Mesothelial cell of epicardium (in vitro differentiated cells): ENCODE measurements at places on chromosomes 3 and 15. TPM values are rescaled to one million over a fixed set of nuclear protein-coding genes. Genes with fewer than 3 reads are reported as not detected.
A peak's percentile ranks its signal among the peaks of the same experiment; 100 is the strongest.

DNA sequence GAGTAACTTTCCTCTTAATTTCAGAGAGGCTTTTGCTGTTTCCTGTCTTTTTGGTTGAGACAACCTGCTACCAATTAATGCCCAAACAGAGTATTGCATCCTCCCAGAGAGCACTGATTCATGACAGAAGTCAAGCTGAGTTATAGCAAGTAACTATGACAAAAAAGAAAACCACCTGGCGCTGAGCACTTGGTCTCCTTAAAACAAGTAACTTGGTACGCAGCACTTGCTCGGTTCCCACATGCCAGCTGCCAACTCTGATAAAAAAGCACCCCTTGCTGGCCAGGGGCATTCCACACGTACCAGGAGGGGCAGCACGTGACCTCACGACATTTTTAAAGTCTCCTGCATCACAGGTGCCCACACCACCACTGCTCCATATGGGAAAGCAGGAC is 13.5 kb upstream of the MYO5C start:
- no peak for DNase-seq
- H3K36me3 ChIP-seq = peaks cover 5% of the 10 kb centered on the region
- H3K4me3 ChIP-seq = no peak overlapping the region
- no peaks in the 10 kb centered on the region for H3K4me1 ChIP-seq

HGD gene
- total RNA-seq = 0.29 to 0.67 TPM (median 0.60 TPM) in 3 replicates

DNA sequence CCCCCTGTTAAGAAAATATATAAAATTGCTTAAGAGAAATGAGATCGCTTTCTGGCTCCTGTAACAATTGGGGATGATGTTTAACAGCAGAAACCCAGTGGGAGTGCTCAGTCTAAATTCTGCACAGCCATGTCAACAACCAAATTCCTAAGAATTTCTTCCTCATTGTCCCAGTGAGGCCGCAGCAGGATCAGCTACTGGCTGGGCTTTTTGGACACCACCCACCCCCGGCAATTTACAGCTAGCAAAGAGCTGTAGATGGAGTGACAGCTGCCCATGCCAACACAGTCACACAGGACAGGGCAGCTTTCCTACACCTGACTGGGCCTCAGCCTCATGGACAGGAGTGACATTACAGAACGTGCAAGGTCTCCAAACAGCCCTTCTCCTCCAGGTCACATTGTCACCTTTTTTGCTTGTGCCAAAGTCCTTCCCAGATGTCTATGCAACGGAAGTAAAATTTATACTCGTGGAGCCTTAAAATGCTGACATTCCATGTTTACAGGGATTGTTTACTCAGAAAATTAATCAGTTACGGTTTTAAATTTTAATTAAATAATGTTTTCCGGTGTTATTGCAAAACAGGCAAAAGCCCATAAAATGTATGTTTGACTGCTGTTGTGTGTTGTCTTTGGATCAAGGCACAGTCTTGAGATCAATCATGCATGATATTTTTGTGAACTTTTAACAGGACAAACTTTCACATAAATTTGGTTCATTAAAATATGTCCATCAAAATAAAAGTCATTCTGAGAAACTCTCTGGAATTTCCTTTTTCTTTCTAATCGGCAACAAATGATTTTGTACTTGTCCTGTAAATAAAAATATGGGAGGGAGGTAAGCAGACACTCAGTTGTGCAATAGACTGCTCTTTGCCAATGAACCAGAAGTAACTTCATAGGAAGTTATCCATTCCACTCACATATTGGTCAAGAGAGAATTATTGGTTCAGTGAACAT is 943.2 kb downstream of the MCTP2 start:
- H3K27ac ChIP-seq = peak overlapping the region; percentile 88
- H3K36me3 ChIP-seq = peaks cover 2% of the 10 kb centered on the region
- no peak overlapping the region for H3K4me3 ChIP-seq
- H3K27me3 ChIP-seq = no peaks in the 10 kb centered on the region
- DNase-seq = no peak

- DNase-seq = no peak
- H3K4me3 ChIP-seq = no peak overlapping the region
- no peak overlapping the region for H3K27ac ChIP-seq
- H3K4me1 ChIP-seq = no peaks in the 10 kb centered on the region
- peaks cover 9% of the 10 kb centered on the region for H3K27me3 ChIP-seq
These were observed 7.2 kb upstream of the OTOL1 start for GRCh38 chr3:161489395-161489794.

- H3K27me3 ChIP-seq = peaks cover 15% of the 10 kb centered on the region
- no peak overlapping the region for H3K27ac ChIP-seq
- no peak for DNase-seq
- H3K4me1 ChIP-seq = peaks cover 5% of the 10 kb centered on the region
These were observed 208.5 kb upstream of the LINGO1 start for GRCh38 chr15:77840991-77841775.

- H3K4me3 ChIP-seq = no peak overlapping the region
- H3K36me3 ChIP-seq = peaks cover 9% of the 10 kb centered on the region
- no peak for DNase-seq
- no peaks in the 10 kb centered on the region for H3K27me3 ChIP-seq
These were observed 38.5 kb upstream of the POLR2M start for GRCh38 chr15:57668016-57668415.

PARP14 gene
- 39.7 to 46.3 TPM (median 40.5 TPM) in 3 replicates for total RNA-seq

DNA sequence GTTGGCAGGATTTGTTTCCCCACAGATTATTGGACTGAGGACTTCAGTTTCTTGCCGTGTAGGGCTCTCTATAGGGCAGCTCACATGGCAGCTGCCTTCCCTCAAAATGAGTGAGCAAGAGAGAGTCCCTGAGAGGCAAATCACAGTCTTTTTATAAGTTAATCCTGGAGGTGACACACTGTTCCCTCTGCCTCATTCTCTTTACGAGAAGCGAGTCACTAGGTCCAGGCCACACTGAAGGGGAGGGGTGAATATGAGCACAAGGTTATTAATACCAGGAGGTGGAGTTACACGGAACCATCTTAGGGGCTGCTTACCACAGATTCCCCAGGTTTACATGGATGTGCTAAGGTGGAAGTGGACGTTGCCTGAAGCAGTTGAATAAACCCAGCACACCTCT is 77.0 kb downstream of the LPP start:
- H3K4me1 ChIP-seq = peaks cover 4% of the 10 kb centered on the region
- H3K4me3 ChIP-seq = no peak overlapping the region
- H3K27ac ChIP-seq = no peak overlapping the region

DNA sequence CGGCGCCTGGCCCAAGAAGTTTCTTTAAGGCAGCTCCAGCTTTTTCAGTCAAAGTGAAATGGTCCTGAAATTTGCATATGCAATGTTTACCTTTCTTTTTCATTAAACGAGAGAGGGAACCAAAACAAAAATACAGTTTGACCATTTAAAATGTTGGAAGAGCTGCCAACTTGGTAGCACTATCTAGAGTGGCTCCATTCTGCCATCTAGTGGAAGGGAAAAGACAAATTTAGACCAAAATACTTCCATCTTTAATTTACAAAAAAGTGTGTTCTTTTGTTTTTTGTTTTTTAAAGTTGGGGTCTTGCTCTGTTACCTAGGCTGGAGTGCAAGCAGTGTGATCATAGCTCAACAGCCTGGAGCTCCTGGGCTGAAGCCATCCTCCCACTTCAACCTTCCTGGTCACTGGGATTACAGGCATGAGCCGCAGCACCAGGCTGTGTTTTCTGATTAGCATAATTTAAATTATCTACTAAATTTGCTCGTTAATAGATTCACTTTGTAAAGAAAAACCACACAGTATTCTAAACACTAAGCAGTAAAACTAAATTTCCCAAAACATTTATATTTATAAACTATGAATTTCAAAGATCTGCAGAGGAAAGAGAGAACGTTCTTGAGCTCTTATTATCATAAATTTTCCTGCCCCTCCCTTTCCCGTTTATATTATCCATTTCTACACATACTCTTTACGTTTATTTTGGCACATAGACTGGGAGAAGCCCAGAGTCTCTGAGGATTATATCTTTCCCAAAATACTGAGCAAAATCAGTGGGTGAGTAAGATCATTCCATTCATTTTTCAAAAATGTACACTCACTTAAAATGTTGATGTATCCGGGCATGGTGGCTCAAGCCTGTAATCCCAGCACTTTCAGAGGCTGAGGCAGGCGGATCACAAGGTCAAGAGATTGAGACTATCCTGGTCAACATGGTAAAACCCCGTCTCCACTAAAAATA is 15.4 kb upstream of the RFC4 start:
- no peaks in the 10 kb centered on the region for H3K36me3 ChIP-seq
- peaks cover 19% of the 10 kb centered on the region for H3K4me1 ChIP-seq
- H3K27me3 ChIP-seq = peaks cover 47% of the 10 kb centered on the region
- no peak for DNase-seq
- no peak overlapping the region for H3K4me3 ChIP-seq
- no peak overlapping the region for H3K27ac ChIP-seq

DNA sequence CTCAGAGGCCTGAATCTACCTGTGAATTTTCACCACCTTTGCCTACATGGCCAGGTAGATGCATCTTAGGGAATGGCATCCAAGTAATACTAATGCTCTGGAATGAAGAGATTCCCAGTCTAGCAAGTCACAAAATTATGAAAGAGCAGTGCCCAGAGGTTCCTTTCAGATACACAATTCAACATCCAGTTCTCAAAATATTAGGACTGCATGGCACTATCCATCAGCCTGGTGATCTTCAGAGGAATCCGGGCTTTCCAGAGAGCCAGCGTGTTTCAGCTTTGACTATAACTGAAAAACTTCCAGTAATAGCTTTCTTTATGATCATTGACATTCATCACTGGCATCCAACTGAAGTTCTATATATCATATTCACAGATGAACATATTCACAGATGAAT is 849.8 kb downstream of the AGBL1 start:
- no peaks in the 10 kb centered on the region for H3K36me3 ChIP-seq
- no peak overlapping the region for H3K4me3 ChIP-seq
- no peak for DNase-seq
- no peaks in the 10 kb centered on the region for H3K4me1 ChIP-seq

DNA sequence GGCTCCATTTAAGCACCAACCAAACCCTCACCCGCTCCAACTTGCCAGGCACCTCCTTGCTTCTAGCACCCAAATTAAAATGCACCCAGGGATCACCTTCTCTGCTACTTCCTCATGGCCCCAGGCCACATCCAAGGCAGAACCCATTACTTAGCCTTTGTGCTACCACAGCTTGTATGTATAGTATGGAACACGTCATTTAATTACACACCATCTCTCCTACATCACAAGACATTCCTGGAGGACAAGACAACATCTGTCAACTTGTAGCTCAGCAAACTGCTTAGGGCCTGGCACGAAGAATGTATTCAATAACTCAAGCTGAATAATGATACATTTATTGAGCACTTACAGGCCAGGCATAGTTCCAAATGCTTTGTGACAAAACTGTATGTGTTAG is 23.3 kb downstream of the ZDHHC3 start:
- no peaks in the 10 kb centered on the region for H3K36me3 ChIP-seq
- H3K4me3 ChIP-seq = no peak overlapping the region
- H3K4me1 ChIP-seq = peaks cover 4% of the 10 kb centered on the region
- H3K27ac ChIP-seq = no peak overlapping the region
- DNase-seq = no peak
- H3K27me3 ChIP-seq = no peaks in the 10 kb centered on the region

ITPKA gene
- 0.55 to 0.80 TPM (median 0.79 TPM) in 3 replicates for total RNA-seq

- H3K27me3 ChIP-seq = no peaks in the 10 kb centered on the region
- DNase-seq = no peak
- peaks cover 60% of the 10 kb centered on the region for H3K4me1 ChIP-seq
These were observed 44.0 kb downstream of the SMAD3 start for GRCh38 chr15:67109141-67110034.

TGM4 gene
- total RNA-seq = 0.09 TPM in 1 of 3 replicates, not detected in the others

SEMA3B gene
- total RNA-seq = 166 to 179 TPM (median 177 TPM) in 3 replicates

MME gene
- 29.3 to 33.3 TPM (median 31.7 TPM) in 3 replicates for total RNA-seq

DNA sequence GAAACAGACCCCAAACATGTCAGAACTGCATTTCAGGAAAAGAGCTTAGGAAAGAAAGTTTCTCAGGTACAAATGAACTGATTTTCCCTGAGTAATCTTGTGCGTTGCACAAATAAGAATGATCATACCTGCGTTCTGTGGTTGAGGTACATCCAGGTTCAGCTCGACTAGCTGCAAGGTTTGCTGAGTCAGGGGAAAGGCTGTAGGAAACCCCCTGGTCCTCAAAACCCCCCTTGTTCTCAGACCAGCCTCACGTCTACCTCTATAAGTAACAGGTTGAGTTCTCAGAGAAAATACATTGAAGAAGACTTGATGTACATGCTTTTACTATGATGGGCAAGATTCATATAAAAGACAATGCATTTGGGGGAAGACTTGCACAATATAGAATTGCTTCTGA is 137.7 kb upstream of the ICE2 start:
- no peak for DNase-seq
- H3K27ac ChIP-seq = no peak overlapping the region
- peaks cover 14% of the 10 kb centered on the region for H3K27me3 ChIP-seq
- H3K36me3 ChIP-seq = no peaks in the 10 kb centered on the region

CHCHD4 gene
- total RNA-seq = 7.1 to 7.3 TPM (median 7.3 TPM) in 3 replicates

UCN2 gene
- 0.22 to 0.60 TPM (median 0.57 TPM) in 3 replicates for total RNA-seq

NR2E3 gene
- total RNA-seq = 1.1 to 2.0 TPM (median 1.2 TPM) in 3 replicates

DNA sequence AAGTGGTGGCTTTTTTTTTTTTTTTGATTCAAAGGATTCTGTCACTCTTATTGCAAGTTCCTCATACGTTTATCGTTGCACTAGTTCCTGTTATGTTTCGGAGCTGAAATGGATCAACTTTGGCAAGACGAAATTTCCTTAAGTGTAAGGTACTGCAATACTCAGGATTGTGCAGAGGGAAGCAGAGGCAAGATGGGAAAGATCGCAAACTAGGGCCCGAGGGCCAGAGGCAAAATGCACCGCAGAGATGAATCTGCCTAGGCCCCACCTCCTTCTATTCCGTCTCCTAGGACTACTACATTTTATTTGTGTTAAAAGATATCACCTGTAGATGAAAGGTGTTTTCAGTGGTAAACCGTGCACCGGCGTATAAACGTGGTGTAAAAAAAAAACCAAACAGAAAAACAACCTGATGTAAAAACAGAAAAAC is 331 bp downstream of the RNU6-1 start:
- peaks cover 31% of the 10 kb centered on the region for H3K27me3 ChIP-seq
- no peaks in the 10 kb centered on the region for H3K36me3 ChIP-seq
- H3K4me3 ChIP-seq = peak overlapping the region; percentile 88
- no peak for DNase-seq
- H3K4me1 ChIP-seq = peaks cover 55% of the 10 kb centered on the region

GRCh38 chr3:156035158-156035557 is 85.2 kb upstream of the KCNAB1 start:
- H3K36me3 ChIP-seq = no peaks in the 10 kb centered on the region
- no peaks in the 10 kb centered on the region for H3K4me1 ChIP-seq
- peaks cover 12% of the 10 kb centered on the region for H3K27me3 ChIP-seq
- no peak overlapping the region for H3K27ac ChIP-seq

DNA sequence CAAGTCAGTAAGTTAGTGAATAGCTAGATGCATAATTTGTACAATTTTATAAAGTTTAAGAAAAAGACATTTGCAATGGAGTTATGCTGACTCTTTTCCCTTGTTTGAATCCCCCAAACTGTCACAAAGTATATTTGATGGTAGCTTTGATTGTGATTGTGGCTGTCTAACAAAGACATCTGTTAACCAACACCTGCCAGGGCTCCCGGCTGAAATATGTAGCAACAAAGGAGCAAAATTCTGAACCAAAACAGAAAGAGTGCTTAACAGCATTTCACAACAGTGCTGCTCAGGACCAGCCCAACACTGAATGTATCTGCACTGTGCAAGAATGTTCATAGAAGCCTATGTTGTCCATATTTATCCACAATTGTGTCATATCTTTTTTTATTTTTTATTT is 39.4 kb downstream of the LEO1 start:
- no peak for DNase-seq
- no peaks in the 10 kb centered on the region for H3K4me1 ChIP-seq
- no peak overlapping the region for H3K27ac ChIP-seq
- no peaks in the 10 kb centered on the region for H3K27me3 ChIP-seq
